GM23338 (cell line): ENCODE measurements at places on chromosomes 1 and 21.

- DNase-seq: no peak
These were observed 27.1 kb downstream of the AK2 start for GRCh38 chr1:33009561-33009960.

DNA sequence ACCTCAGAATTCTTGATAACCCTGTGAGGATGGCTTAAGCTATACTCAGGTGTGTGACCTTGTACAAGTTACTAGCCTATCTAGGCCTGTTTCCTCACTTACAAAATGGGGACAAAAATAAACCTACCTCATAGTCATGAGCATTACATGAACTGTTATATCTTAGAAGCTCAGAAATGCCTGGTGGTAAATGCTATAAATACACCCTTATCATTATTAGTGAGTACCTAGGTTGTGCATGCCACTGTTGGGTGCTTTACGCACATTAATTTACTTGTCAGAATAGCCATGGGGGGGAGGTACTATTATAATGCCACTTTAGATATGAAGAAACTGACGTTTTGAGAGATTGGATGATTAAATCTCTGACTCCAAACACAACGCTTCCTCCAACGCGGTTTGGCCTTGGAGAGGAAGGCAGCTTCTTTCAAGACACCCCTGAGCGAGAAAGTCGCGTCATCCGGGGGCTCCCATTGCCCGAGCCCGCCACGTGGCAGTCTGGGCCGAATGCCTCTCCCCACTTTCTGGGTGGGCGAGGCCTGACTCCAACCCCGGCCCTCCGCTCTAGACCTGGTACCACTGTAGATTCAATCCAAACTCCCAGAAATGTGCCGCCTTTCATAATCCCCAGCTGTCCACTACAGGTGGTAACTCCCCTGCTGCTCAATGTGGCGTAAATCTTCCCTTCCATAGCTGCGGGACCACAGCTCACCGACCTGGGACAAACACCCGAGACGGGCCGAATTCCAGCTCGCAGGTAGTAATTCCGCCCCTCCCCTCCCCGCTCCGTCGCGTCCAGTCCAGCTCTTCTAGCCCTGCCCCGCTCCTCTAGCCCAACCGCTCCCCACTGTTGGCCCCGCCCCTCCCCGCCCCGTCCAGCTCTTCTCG is 771 bp upstream of the RAD54L start:
- DNase-seq: peak; percentile 97

- no peak for DNase-seq
These were observed 3.1 kb upstream of the DSCAM start for GRCh38 chr21:40850071-40850470.

GRCh38 chr1:59596956-59597355 is 217.8 kb upstream of the HOOK1 start:
- no peak for DNase-seq

DNA sequence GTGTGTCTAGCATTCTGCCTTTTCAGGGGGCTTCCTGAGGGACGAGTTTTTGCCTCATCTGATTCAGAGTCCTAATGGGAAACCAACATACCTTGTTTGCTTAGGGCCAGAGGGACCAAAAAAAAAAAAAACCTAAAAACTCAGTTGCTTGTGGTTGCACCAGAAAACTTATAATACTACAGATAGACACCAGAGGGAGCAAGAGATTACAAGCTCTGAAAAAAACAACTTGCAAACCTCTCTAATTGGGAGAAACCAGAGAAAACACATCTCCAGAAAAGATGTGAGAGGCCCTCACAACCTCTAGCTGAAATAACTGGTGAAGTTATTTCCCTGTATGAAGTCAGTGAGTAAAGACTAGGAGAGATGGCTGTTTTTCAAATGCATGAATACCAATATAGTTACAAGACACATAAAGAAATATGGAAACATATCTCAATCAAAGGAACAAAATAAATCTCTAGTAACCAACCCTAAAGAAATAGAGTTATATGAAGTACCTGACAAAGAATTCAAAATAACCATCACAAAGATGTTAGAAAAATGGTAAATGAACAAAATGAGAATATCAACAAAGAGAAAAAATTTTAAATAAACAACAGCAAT is 233.7 kb upstream of the NFIA start:
- DNase-seq: peak; percentile 76

GRCh38 chr1:44784094-44785028 is 3.6 kb downstream of the BEST4 start:
- DNase-seq: peak; percentile 84

- no peak for DNase-seq
These were observed 106.8 kb upstream of the C1orf174 start for GRCh38 chr1:4006676-4007374.

DNA sequence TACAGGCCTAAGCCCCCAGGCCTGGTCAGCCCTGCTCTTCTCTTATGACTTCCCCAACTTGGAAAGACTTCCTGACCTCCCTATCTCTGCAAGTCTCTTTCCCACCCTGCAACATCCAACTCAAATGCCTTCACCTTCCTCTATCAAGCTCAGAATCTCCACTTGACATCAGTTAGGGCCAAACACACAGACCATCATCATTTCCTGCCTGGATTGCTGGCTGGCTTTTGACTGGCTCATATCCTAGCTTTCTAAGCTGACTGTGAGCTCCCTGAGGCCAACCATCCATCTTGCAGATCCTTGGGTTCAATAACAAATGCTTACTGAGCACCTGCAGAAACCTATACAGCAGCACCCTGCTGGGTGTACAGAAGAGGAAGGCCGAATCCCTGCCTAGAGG is 137.3 kb upstream of the EDN2 start:
- no peak for DNase-seq

GRCh38 chr1:6154525-6155319 is 25.4 kb downstream of the CHD5 start:
- DNase-seq: no peak
